ENCODE measurements at places on chromosomes 4 and X.

DNA sequence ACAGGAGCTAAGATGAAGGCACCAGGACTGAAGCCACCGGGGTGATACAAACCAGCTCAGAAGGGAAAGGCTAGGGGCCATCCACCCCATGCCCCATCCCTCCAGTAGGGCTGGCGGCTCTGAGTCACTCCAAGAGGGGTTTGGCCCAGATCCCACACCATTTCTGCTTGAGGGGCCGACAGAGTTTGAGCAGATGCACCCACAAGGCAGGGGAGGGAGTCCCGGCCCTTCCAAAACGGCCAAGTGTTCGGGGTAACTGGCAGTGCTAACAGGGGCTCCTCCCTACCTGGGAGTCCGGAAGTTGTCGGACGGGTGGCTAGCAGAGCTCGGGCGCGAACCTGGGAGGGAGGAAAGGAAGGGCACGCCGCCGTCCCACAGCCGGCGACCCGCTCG, 412 bp downstream of the SLC10A3 start:
- DNase-seq = peak; percentile 23

- DNase-seq = peak; percentile 40
Observed at GRCh38 chr4:123564758-123565346, 168.3 kb downstream of the SPRY1 start.

DNA sequence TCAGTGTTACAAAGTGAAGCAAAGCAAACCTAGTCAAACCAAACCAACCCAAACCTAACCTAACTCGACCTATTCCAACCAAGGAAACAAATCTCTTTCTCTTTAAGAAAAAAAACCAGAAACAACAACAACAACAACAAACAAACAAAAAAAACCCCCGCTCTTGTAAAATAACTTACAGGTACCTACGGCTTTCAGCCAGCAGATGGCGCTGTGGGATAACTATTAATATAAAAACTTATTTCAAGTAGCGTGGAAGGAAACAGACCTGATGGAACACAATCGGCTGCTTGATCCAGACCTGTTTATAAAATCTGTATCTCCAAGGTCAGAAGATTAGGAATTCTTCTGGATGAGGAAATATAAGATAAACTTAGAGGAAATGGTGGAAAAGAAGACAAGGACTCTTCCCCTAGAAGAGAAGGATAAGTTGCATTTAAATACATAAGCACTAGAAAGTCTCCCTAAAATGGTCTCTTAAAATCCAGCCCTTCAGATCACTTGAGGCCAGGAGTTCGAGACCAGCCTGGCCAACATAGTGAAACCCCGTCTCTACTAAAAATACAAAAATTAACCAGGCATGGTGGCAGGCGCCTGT, 34.4 kb upstream of the CDKL5 start:
- DNase-seq = peak; percentile 65

- DNase-seq = no peak
Observed at GRCh38 chr4:16722416-16722815, 176.0 kb downstream of the LDB2 start.

DNA sequence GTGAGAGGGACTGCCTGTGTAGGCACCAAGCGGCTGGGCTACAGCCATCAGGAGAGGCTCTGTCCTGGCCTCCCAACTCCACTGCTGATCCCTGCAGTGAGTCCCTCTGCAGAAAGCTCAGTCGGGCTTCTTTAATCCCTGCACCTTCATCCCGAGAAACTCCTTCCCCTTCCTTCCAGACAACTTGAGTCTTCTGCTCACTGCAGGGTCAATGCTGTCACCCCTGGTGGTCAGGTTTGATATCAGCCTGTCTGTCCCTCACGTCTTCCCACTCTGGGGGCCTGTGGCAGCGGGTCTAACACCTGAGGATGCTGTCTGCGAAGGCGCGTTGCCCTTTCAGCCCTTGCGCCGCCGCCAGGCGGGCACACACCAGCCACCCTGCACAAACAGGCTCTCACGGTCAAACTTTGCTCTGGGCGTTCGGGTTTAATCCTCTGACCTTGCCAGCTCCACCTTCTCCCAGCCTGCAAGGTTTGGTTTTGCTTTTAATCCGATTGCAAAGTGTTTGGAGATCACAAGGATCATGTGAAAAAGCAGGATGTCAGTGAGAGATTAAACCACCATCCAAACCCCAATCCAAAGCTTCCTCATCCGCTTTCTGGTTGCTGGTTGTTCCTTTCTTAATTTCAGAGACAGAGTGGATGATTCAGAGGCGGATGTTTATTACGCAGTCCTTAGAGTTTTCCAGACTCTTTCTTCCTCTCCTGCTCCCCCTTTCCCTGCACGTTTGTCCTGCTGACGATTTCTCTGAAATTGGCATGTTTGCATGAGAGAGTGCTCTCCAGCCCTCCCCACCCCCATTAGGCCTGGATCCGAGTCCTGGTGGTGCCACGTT, 74.8 kb upstream of the SLC34A2 start:
- no peak for DNase-seq

GRCh38 chrX:12777670-12778069, 13.5 kb upstream of the PRPS2 start:
- no peak for DNase-seq

DNA sequence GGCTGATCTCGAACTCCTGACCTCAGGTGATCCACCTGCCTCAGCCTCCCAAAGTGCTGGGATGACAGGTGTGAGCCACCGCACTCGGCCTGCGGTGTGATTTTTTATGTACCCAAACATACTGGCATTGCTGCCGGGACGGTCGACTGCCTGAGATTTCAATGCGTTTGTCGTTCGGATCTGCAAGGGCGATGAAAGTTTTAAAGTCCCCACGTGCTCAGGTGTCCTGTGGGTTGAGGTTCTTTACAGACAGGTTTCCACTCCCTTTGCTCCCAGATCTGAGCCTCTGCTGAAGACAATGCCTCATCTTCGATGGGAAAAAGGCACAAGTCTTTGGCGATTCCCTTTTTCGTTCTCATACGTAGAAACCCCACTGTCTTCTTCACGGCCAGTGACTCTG, 78.1 kb upstream of the SHOX start:
- no peak for DNase-seq
